ENCODE measurements at places on chromosomes 1 and 21.

GRCh38 chr1:54272134-54272533, 72.2 kb downstream of the MRPL37 start:
- DNase-seq: no peak

- no peak for DNase-seq
Observed at GRCh38 chr1:172429331-172430127, 9.0 kb downstream of the C1orf105 start.

DNA sequence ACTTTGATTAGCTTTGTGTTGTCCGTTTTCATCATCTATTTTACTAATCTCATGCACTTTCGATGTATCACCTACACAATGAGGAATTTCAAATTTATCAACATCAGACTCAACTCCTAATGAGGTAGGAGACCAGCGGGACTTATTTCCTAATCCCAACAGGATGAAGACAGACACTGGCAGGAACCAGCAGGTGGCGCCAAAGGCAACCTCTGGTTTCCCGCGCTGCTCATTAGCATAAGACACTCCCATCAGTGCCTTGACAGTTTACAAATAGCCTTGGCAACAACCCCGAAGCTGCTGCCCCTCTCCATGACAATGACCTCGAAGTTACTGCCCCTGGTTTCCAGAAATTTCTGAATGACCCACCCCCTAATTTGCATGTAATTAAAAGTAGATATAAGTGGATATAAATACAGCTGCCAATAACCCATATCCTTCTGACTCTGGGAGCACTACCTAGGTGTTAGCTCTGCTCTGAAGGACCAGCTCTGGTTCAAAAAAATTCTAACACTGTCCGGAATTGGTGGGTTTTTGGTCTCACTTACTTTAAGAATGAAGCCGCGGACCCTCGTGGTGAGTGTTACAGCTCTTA, 974.8 kb downstream of the ADGRL2 start:
- peak; percentile 2 for DNase-seq

GRCh38 chr1:23369335-23370013, at the start of gene ZNF436:
ZNF436 (minus strand) TSS chr1:23369836; CDS start chr1:23368005, 1,831 bp downstream.
- peak; percentile 9 for DNase-seq

DNA sequence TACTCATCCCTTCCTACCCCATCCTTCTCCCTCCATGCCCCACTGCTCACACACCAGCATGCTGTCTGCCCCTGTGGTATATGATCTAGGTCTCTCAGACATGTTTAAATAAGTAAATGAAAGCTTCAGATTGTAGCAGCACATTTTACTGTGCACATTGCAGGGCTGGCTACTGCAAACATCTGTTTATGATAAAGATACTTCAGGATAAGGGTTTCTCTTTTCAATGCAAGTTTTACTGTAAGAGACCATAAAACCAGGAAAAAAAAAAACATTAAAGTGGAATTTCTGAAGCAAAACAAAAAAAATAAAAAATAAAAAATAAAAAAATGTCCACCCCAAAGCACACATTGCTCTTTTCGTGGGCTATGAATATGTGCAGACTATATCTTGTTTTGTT, 184.4 kb downstream of the USH2A start:
- DNase-seq: no peak

DNA sequence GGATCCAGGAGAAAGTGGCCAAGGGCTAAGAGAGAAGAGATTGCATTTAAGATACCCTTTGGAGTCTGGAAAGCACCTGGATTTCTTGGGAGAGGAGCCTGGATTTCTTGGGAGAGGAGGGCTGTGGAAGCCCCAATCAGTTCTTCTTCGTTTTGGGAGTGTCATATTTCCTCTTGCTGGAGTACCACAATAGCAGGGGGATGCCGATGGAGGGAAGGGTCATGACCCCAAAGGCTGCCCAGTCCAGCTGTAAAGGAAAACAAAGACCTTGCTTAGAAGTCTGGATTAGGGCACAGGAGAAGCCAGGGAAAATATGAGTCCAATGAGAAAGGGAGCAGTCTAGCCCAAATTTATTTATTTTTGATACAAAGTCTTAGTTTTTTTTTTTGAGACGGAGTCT, 11.3 kb downstream of the SSR2 start:
- DNase-seq: no peak

- DNase-seq: no peak
Observed at GRCh38 chr21:32538147-32538792, 47.1 kb downstream of the TCP10L start.

- no peak for DNase-seq
Observed at GRCh38 chr1:7641587-7642417, 129.3 kb upstream of the VAMP3 start.

DNA sequence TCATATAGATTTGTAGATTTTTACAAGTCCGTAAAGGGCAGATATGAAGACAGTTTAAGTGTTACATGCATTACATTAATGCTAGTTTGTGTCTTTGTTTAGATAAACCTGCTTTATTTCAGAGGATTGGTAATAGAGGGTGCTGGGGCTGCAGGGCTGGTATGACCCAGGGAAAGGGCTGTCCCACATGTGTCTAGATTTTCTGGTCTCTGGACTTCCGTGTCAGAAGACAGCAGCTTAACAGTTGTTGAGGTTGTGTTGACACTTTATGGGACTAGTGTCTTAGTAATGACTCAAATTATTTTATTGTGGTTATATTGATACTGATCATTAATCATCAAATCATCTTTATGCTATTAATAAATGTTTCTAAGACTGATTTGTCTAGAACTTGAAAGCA, 10.1 kb downstream of the PRDM2 start:
- DNase-seq: no peak

- DNase-seq: no peak
Observed at GRCh38 chr1:224747578-224747977, 131.5 kb downstream of the CNIH3 start.

DNA sequence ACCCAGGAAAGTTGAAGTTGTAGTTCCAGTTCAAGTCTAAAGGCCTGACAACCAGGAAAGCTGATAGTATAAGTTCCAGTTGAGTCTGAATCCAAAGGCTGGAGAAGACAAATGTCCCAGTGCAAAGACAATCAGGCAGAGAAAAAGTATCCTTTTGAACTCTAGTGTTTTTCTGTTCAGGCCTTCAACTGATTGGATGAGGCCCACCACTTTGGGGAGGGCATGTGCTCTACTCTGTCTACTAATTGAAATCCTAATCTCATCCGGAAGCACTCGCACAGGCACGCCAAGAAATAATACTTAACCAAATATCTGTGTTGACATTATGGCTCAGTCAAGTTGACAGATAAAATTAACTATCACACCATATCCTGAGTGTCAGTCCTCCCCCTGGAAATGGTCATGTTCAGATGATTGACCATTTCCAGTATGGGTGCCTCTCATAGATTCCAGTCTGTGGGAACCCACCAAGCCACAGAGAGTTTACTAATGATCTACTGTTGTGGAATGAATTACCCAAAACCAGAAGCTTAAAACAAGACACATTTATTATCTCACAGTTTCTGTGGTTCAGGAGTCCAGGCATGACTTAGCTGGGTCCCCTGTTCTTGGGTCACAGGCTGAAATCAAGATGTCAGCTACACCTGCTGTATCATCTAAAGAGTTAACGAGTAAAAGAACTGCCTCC, 296.3 kb upstream of the ZP4 start:
- DNase-seq: no peak

DNA sequence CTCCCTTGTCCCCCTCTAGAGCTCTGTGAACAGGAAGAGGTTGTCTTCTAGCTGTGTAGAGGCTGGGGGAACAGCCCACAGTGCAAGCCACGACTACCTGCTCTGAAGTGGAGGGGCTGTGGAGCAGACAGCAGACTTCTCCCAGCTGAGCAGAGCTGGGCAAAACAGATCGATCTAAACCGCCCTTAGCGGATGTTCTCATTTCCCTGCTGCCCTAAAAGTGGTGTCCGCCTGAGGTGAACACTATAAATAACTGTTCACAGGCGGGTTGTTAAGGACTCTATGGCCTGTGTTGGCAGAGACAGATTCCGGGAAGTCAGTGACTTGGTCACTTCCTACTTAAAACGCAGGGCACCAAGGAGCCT, 203.2 kb downstream of the RHOU start:
- DNase-seq: no peak

GRCh38 chr1:205499789-205500188, 4.7 kb upstream of the CDK18 start:
- no peak for DNase-seq

GRCh38 chr21:38255571-38256117, 1.1 kb upstream of the KCNJ15 start:
- no peak for DNase-seq

DNA sequence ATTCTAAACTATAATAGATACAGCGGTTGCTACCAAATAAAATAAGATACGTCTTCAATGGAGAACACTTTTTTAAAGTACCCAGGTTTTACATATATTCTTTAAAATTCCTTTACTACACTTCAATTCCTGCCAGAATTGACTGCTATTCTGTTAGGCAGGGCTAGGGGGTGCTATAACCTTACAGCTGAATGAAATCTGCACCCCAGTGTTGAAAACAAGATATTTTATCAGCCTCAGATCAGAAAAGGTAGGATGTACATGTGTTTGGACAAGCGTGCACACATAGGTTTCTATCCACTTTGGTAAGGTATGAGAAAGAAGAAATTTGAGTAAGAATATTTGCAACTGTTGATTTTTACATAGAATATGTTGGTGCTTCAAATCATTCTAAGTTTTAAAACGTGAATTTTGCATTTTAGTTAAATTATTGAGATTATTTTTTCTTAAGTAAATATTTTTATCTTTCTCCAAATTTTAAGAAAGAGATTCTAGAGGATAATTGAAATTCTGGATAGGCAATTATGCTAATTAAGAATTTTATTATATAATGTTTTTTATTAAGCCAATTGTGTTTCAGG, 490.8 kb upstream of the ADGRL4 start:
- no peak for DNase-seq

DNA sequence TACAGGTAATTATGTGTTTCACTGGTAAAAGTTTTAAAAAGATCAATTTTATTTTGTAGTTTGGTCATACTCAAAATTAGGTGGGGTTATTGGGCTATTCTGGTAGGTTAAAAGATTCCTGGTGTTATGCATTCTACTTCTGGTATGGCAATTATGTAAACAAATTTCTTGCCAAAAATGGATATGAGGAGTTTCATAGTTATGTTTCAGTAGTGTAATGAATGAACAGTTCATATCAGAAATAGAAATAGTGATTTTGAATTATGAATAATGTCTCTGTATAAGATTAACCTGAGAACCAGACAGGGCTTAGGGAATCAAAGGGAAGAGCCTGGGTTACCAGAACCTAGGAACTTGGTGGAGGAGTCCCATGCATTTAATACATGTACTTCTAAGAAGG, 15.9 kb downstream of the ATF6 start:
- no peak for DNase-seq

- no peak for DNase-seq
Observed at GRCh38 chr1:176552999-176553398, 90.0 kb downstream of the PAPPA2 start.

GRCh38 chr1:230140221-230141020, 73.4 kb downstream of the GALNT2 start:
- no peak for DNase-seq

GRCh38 chr1:214953901-214954616, 128.5 kb upstream of the KCNK2 start:
- DNase-seq: no peak

- no peak for DNase-seq
Observed at GRCh38 chr1:49190138-49190537, 413.4 kb upstream of the BEND5 start.

- DNase-seq: no peak
Observed at GRCh38 chr1:60133000-60133673, 59.6 kb upstream of the C1orf87 start.

DNA sequence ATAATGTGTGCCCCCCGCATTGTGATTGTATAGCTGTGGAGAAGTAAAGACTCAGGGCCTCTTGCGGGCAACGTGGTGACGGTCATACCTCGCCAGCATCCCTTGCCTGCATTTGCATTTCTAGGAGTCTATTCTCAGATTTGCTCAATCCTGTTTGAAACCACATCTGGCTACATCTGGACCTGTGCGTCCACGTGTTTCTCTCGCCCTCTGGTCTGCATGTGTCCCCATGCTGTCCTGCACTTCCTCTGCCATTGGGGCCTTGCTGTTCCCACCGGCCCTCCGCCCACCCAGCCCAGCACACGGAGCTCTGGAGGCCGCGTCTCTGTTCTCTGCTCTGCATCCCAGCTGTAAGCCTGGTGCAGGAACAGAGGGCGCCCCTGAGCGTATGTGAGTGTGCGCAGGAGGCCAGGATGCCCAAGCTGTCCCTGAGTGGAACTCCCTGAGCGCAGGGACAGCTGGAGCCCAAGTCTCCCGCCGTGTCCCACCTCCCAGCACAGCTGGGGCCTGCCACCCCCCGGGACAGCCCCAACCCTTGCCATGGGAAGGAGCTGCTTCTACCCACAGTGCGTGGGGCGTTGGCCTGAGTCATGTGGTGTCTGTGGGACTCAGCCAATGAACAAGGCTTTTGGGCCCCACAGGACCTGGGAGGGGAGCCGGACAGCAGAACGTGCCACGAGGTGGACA, 1.6 kb downstream of the KRTAP10-2 start:
- DNase-seq: no peak

DNA sequence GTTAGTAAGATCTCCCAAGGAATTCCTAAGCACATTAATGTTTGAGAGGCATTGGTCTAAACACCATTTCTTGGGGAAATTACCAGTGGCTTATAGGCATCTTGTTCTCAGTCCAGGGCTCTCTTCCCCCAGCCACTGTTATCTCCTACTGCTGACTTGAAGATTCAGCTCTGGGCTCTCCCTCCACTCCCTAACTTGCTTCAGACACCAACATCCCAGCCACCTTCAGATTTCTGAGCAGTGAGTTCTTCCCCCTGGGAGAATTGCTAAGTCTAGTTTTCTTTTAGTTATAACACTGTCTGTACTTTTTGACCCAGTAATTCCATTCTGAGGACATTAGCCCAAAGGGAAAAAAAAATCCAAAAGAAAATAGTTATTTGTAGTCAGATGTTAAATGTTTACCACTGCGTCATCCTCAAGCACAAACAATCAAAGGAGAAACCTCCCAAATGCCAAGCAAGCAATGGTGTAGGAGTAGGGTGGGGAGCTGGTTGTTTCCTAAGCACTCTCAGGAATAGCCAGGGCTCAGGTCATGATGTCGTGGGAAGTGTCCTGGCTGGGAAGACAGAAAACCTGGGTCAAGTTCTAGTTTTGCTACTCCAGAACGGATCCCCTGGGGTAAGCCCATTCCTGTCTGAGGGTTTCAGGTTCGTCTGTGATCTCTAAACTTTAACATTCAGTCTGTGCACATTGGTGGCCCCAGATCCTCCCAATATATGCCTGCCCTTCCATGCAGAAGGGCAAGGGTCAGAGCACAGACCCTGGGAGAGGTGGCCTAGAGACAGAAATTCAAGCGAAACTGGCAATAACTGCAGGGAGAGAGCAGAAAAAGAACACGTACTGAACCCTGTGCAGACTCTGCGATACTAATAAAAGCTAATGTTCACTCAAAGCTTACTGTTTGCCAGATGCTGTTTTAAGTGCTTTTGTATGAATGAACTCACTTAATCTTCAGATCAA, 191.1 kb upstream of the FGGY start:
- no peak for DNase-seq

Data from stimulated activated CD4-positive, alpha-beta T cell treated with anti-CD3 and anti-CD28 coated beads, Interleukin-1b, Interleukin-23, amount 100 ng/mL, for 1 hour (primary cell).